ENCODE measurements at places on chromosomes 7 and 10.
A peak's percentile ranks its signal among the peaks of the same experiment; 100 is the strongest.

- no peak for DNase-seq
These were observed 7.1 kb downstream of the ASB10 start for GRCh38 chr7:151179946-151180345.

DNA sequence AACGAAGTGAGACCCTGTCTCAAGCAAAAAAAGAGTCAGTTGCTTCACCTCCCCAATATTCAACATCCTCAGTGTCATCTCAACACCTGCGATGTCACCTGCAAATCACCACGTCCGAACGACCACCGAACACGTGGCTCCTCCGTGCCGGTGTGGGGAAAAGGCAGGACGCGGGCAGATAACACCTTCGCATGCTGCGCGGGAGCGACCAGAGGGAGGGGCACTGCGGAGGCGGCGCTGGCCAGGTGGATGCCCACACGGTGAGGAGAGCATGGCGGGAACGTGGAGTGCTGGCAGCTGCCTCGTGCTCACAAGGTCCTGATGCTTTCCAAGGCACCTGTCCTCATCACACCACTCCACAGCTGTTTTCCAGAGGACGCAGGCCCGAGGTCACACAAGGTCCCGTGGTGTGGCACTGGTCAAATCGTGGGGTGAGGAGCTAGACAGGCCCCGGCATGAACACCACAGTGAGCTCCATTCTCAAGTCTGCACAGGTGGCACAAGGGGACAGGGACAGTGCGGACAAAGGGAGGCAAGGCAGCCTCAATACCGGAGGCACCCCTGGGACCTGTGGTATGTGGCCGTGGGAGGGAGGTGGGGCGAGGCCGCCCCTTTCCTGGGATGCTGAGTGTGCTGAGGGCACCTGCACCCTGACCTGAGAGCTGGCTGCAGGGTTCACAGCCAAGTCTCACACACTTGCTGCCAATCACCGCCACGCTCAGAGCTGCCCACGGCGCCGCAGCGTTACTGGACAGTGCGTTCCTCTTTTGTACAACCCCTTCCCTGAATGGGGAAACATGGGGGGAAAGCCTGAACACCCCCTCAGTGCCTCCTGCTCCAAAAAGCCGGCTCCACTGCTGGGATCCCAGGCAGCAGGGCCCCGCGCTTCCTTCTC, 13.0 kb downstream of the TUBGCP2 start:
- DNase-seq = no peak

GRCh38 chr10:3746634-3747033, 38.4 kb downstream of the KLF6 start:
- DNase-seq = no peak

GRCh38 chr7:42485301-42485766, 248.3 kb upstream of the GLI3 start:
- no peak for DNase-seq

GRCh38 chr10:19096501-19097073, 48.0 kb downstream of the MALRD1 start:
- no peak for DNase-seq

DNA sequence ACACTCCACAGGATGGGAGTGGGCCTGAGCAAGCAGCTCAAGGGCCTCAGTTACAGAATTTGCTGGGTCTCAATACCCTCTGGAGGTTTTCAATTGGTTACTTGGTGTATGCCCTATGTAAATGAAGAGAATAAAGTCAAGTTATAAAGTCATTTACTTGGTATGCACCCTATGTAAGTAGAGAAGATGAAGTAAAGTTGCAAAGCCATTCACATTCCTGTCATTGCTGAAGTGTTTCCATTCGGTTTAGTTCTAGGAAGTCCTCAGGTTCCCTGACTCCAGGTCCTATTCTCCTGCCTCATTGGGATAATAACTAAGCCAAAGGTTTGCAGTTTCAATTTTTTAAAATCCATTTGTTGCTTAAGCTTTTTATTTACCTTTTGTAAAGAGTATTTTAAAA, 272.6 kb upstream of the NPSR1 start:
- DNase-seq = no peak

DNA sequence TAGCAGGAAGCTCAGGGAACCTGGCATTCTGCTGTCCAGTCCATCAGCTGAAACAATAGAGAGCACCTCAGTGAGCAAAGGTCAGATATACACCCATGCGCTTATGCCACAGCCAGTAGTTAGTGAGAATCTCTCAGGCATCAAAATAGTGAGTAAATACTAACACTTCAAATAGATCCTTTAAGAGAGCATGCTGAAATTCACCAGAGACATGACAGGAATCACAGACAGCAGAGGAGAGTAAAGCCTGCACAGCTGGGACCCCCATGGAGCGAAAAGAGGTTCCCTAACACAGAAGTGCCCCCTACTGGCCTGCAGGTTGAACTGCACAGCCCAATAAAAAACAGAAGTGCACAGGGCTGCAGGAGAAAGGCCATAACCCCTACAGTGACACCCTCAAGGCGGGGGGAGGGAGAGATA, 57.6 kb upstream of the ANTXRL start:
- peak; percentile 72 for DNase-seq

DNA sequence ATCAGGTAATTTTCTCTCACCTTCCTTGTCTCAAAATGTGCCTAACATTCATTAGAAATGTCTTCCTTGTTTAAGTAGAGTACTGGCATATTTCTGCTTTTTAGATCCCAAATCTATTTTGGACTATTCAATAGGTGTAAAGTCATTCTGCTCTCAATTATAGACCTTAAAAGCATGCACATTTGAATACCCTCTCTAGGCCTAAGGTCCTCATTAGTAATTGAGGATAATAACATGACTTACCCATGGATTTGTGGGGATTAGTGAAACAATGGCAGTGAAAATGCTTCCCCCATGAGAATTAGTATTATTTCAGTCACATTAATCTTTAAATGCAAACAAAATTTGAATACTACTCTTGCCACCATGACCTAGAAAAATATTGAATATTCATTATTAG, 1073.0 kb upstream of the CELF2 start:
- no peak for DNase-seq

DNA sequence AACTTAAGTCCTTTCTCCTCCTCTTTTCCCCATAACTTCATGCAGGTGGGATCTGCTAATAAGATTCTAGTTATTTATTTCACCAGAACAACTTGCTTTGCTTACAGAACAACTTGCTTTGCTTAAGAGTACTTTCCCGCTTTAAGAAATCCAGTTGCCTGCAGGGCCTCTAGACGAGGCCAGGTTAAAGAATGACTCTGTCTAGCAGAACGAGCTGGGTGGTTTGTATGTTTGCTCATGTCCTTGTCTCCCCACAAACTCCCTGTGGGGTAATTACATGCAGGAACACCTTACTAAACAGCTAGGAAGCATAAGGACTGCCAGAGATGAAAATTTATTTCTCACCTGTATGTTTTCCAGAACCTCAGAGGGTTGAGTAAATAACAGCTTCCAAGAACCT, 8.8 kb upstream of the FZD8 start:
- no peak for DNase-seq

DNA sequence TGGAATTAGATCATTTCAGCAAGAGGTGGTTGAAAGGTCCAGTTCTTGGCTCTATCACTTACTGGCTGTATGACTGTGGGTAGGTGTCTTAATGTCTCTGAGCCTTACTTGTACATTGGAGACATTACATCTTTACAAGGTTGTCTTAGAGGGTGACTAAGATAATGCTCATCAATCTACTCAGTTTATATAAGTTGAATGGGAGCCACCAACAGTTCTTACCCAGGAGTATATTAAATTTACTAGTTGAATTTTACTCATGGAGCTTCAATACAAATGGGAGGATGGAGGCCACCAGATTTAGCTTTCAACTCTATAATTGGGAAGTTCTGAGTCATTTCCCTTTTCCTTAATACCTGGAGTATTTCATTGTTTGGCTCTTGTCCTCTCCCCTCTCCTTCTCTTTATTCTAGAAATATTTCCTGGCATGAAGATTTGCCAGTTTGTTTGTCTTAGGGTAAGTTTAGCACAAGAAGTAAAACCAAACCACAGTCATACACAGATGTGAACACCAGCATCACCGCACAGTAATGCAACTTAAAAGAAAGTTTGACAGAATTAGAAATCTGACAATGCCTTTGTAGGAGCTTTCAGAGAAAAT, 222.8 kb downstream of the LRMDA start:
- DNase-seq = no peak

DNA sequence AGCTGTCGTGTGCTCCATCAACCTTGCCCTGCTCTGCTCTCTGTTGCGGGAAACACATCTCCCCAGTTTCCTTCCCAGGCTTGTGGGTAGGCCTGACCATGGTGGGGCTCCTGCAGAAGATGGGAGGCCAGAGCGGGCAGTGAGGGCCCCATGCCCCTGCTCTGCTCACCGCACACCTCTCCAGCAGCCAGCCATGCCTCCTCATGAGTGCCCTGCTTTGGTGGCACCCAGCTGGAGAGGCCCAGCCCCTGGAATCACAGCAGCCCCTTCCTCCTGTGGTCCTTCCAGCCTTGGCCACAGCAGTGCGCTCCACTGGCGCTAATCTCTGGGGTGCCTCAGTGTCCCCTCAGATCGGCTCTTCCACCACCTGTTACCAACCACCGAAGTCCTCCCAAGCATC, 4.2 kb upstream of the OPN4 start:
- no peak for DNase-seq

DNA sequence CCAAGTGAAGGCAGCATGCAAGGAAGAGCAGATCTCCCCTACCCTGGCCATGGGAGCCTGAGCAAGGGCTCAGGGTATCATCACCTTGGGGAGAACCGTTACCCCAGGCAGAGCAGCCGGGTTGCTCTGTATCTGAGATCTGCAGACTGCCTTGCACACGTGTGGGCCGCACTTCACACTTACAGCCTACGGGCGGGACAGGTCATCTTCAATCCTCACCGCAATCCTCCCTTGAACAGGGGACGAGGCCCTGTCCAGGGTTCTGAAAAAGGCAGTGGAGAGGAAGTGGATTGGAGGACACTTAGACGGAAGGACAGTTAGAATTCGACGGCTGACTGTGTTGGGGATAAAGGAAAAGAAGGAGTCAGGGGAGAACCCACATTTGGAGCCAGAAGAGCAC, 51.4 kb downstream of the NPS start:
- DNase-seq = no peak

DNA sequence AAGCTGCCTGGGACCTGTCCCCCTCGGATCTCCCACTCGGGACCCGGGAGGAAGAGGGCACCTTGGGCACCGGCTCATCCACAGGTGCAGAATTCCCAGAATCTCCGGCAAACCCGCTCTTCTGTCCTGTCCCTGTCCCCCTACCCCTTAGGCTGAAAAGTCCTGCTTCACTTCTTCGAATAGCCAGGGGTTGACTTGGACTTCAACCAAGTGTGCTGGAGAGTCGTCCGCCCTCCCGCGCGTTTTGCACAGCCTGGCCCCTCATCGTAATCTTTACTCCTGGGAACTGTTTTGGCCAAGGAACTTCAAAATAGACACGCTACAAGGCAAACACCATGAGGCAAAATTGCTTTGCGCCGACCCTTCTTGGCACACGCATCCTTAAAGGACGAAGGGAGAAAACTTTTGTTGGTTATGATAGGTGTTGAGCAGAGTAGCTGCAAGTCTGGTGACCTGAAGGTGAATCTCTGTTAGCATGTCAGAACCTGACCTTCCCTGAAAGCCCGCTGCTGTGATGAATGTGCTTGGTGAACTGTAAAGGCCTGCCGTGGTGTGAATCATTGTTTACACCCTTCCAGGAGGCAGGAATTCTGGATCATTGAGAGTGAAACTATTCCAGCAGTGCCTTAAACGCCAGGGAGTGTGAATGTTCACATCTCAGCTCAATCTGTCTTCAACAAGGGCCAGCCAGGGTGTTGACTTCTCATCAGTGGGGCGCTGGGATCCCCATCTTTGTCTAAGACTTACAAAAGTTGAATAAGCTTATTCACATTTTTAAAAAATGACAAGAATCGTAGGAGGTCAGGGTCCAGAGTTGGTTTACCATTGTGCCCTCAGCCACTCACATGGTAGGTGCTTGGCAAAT, 589 bp upstream of the RAPGEF5 start:
- DNase-seq = peak; percentile 28

DNA sequence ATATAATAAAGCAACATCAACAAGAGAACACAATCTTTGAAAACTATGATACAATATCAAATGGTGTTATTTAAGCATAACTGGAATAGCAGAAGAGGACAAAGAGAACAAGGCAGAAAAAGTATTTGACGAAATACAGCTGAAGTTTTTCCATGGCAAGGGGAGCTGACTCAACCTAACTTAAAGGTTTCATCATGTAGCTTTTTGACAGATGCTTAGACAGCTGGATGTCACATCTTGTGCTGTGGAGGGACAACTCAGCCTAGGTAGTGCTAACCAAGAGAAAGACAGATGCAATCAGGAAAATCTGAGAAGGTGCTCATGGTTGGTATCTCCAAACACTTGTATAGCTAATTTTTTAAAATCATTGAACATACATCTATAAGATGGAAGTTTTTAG, 208.2 kb downstream of the TFEC start:
- DNase-seq = no peak

- no peak for DNase-seq
These were observed 4.2 kb upstream of the TCF7L2 start for GRCh38 chr10:112945811-112946210.

- peak; percentile 44 for DNase-seq
These were observed 570 bp downstream of the TBC1D12 start for GRCh38 chr10:94402843-94403379.

DNA sequence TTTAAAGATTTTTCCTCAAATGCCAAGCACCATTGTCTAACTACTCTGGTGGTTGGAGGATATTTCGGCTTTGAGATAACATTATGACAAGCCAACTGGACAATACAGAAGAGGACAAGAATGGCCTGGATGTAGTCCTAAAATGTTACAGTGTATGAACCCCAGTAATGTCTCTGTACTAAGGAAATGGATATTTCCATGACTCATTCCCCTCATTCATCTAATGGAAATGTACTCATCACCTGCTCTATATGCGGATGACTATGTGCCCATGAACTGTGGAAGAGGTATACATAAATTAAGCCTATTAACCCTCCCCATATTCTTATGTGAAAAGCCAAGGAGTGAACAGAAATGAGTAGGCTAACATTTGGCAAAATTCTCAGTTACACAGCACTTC, 207.9 kb downstream of the CACNA2D1 start:
- no peak for DNase-seq

- peak; percentile 41 for DNase-seq
These were observed 342.7 kb upstream of the KLF6 start for GRCh38 chr10:4127518-4128315.

DNA sequence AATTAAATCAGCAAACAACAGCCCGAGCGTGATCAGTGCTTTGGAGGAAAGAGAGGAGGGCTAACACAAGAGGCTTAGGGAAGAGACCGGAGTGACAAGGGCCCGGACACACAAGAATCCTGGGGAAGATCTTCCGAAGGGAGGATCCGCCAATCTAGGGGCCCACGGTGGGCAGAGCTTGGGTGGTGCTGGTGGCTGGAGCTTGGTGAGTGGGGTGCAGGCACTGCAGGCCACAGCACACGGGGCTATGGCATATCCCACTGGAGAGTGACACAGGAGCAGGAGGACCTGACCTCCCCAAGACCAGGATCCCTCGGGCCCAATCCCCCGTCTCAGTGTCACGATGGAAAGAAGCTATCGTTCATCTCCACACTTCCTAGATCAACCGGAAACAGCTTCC, 471.3 kb upstream of the FOXK1 start:
- DNase-seq = no peak

- no peak for DNase-seq
These were observed 257.8 kb upstream of the PPP2R2D start for GRCh38 chr10:131642966-131643365.

- no peak for DNase-seq
These were observed 11.7 kb downstream of the POLL start for GRCh38 chr10:101576211-101576863.
